ENCODE measurements at places on chromosomes 1 and 21.

DNA sequence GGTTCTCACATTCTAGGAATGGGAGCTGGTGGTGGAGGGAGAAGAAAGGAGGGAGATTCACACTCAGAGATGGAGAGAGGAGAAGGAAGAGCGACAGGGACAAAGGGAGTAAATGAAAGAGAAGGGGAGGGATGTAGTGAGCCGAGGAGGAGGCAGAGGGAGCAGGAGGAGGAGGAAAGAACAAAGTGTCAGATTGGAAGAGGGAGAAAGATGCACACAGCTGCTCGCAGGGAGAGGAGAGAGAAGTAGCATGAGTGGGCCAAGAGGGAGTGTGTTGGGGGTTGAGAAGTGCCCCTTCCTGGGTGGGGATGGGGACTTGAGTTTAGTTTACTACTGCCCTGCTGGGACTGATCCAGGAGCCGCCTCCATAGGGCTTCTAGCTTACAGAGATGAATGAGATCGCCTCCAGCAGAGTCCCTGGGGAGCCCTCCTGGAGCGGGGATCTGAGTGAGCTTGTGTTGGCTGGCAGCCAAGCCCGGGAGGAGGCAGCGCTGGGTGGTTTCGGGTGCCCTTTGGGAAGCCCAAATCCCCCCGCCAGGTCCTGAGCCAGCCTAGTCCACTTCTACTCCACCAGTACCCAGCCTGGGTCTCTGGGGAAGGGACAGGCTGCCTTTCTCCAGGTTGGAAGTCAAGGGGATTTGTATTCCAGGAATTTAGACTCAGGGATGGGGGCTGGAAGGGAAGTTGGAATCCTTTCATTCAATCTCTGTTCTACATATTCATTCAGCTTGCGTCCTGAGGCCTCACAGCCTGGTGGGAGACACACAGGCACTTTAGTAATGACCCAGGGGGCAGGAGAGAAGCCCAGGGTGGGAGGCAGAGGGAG lies 20.9 kb downstream of the PTPRU start:
- DNase-seq, result no peak

DNA sequence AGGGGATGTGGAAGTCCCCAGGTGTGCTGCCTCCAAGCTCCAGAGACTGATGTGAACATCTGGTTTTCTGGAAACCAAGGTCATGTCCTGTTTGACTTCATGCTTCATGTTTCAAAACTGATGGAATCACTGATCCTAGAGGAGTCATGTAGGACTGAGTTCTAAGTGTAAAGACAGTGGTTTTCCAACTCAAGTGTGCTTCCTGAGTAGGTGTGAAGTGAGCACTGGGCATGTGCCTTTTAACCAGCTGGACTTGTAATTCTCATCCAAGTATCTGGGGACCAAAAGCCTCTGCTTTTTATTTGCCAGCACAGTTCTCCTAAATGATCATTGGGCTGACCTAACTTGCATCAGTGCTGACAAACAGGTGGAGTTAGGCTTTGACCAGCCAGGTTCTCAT lies 36.9 kb downstream of the ABCA4 start:
- DNase-seq, result no peak

DNA sequence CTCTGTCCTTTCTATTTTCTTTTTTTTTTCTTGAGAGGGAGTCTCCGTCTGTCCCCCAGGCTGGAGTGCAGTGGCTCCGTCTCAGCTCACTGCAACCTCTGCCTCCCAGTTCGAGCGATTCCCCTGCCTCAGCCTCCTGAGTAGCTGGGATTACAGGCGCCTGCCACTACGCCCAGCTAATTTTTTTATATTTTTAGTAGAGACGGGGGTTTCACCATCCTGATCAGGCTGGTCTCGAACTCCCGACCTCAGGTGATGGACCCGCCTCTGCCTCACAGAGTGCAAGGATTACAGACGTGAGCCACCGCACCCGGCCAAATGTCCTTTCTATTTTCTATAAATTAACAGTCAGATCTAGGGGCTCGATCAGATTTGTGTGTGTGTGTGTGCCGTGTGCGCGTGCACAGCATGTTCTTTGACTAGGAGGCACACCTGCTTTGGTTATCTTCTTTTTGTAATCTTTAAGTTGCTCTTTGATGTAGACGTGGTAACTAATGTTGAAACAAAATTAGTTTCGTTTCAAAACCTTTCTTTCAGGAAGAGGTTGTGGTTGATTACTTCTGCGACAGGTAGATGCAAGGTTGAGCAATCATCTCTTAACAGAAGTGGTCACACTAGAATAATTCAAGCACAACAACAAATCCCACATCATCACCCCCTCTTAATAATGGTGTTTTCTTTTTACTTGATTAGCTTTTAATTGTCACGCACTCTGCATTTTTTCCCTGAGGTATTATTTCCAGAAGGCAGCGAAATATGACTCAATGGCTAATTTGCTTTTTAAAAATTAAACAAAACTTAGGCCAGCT lies 779 bp upstream of the DEGS1 start:
- DNase-seq, result no peak

DNA sequence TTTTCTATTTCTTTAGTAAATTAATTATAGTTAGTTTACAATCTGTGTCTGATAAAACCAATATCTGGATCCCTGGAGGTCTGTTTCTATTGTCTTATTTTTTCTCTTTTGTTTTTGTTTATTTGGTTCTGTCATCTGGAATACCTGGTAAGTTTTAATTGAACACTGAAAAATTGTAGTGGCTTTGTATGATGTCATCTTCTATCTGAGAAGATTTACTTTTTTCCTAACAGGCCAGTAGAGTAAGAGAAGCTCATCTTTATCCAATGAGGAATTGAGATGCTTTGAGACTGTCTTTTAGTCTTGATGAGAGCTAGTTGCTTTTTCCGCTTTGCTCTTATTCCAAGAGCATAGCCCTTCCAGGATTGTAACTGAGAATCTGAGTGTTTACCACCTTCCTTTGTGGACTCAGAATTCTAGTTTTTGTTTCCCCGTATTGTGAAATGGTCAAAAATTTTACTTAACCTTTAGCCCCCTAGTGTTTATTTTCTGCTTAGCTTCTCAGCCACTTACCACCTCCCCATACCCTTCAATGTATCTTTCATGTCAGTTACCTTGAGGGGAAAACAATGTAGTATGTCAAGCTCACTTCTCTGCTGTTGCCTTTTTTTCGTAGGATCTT lies 25.0 kb downstream of the PTGFRN start:
- DNase-seq, result no peak

DNA sequence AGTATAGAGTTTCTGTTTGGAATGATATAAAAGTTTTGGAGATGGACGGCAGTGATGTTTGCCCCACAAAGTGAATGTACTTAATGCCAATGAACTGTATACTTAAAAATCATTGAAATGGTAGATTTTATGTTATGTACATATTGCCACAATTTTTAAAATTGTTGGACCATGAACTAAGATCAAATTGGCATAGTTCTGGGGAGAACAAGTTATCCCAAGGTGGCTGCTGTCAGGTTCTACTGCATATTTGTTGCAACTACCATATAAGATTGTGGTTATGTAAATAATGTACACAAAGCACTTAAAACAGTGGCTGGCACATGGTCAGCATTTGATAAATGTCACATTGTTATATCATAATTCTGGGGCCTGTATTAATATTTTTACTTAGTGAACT lies 466.4 kb downstream of the SIPA1L2 start:
- DNase-seq, result no peak
